Upper lobe of left lung (tissue), 6 donors: ENCODE measurements at places on chromosomes 1 and 21. TPM values are rescaled to one million over a fixed set of nuclear protein-coding genes. Genes with fewer than 3 reads are reported as not detected.

DNA sequence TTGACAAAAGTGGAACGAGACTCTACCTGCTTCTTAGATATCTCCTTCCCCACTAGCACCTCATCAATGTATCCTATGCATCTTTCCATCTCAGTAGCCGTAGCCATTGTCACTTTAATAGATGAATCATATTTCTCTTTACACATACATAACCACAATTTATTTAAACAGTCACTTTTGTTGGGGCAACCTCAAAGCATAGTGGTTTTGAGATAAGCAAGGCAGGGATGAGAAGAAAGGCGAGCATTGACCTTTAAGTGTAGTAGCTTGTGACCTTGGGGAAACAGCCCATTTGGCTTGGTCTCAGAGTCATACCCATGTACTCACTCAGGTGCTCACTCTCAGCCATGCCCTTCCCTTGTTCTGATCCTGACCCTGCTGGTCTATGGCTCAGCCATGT is 260.1 kb downstream of the C1orf94 start:
- DNase-seq: no peak
- H3K36me3 ChIP-seq: no peaks in the 10 kb centered on the region
- H3K27ac ChIP-seq: no peak overlapping the region
- no peaks in the 10 kb centered on the region for H3K27me3 ChIP-seq

GRCh38 chr1:24384251-24385090 is 29.1 kb downstream of the STPG1 start:
- peak; percentile 69 for DNase-seq
- peaks cover 27% of the 10 kb centered on the region for H3K4me1 ChIP-seq
- no peak overlapping the region for H3K4me3 ChIP-seq
- no peaks in the 10 kb centered on the region for H3K27me3 ChIP-seq
- no peaks in the 10 kb centered on the region for H3K36me3 ChIP-seq

DNA sequence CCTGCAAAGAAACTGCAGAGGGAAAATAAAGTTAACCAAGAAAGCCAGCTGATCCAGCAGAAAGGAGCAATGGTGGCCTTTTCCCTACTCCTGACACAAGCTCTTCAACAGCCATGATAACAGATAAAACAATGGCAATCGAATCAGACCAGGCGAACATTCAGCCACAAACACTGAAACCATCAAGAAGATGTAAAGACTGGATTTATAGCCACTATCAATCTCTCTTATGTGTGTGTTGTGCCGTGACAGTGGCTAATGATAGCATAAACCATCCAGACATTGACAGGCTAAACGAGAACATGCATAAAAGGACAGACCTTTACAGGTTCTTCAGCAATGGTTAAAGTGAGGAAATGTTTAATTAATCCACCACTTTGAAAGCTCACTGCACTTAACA is 78.1 kb upstream of the RAB4A start:
- no peaks in the 10 kb centered on the region for H3K27me3 ChIP-seq
- peaks cover 2% of the 10 kb centered on the region for H3K4me1 ChIP-seq
- H3K4me3 ChIP-seq: no peak overlapping the region
- no peak for DNase-seq
- H3K27ac ChIP-seq: no peak overlapping the region
- no peaks in the 10 kb centered on the region for H3K36me3 ChIP-seq

CD1C gene
- total RNA-seq: 3.3 TPM

SPRR2G gene
- total RNA-seq: not detected

- no peak overlapping the region for H3K4me3 ChIP-seq
- H3K4me1 ChIP-seq: no peaks in the 10 kb centered on the region
- H3K36me3 ChIP-seq: no peaks in the 10 kb centered on the region
- H3K27ac ChIP-seq: no peak overlapping the region
- no peaks in the 10 kb centered on the region for H3K27me3 ChIP-seq
- no peak for DNase-seq
Measured at GRCh38 chr1:197024460-197024859, 42.6 kb downstream of the F13B start.

CADM3 gene
- total RNA-seq: 1.8 TPM

DNA sequence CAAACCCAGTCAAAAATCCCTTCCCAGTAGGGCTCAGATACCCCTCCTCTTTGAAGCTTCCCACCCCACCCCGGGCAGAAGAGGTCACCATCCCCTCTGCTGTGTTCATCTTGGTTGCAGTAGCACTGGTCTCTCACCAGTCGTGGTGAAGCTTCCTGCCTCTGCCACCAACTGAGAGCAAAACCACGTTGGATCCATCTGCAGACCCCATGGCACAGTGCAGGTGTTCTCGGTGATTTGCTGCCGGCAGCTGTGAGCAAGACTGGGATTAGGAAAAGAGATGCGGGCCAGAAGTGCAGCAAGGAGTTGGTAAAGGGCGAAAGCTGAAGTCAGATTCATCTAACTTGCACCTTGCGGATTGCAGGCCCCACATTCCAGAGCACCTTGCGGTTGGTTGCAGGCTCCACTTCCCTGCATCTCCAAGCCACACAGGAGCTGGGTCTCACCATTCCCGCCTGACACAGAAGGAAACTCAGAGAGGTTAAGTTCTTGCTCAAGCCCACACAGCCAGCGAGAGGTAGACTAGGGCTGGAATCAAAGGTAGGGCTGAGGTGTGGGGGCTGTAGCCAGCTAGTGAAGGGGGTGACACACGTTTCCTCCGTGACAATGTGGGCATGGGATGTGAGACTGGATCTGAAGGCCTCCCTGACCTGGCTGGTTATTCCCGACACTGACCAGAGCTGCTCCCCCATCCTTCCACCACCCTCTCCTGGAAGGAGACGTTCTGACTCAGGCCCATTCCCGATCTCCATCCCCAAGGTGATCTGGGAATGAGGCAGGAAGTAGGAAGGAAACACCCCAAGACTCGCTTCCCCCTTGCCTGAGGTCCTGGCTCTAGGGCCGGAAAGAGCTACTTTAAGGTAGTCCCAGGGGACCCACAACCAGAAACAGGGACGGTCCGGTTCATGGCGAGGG is 3.3 kb upstream of the FAM110D start:
- peak overlapping the region; percentile 48 for H3K27ac ChIP-seq
- H3K4me1 ChIP-seq: peaks cover 16% of the 10 kb centered on the region
- H3K36me3 ChIP-seq: no peaks in the 10 kb centered on the region

OLFML2B gene
- total RNA-seq: 12.8 TPM

TEX38 gene
- not detected for total RNA-seq

RER1 gene
- total RNA-seq: 55.3 TPM

GRCh38 chr1:177983077-177983476 is 13.2 kb upstream of the SEC16B start:
- no peak for DNase-seq
- no peaks in the 10 kb centered on the region for H3K27me3 ChIP-seq
- no peak overlapping the region for H3K4me3 ChIP-seq
- H3K27ac ChIP-seq: no peak overlapping the region
- H3K4me1 ChIP-seq: no peaks in the 10 kb centered on the region
- no peaks in the 10 kb centered on the region for H3K36me3 ChIP-seq

DNA sequence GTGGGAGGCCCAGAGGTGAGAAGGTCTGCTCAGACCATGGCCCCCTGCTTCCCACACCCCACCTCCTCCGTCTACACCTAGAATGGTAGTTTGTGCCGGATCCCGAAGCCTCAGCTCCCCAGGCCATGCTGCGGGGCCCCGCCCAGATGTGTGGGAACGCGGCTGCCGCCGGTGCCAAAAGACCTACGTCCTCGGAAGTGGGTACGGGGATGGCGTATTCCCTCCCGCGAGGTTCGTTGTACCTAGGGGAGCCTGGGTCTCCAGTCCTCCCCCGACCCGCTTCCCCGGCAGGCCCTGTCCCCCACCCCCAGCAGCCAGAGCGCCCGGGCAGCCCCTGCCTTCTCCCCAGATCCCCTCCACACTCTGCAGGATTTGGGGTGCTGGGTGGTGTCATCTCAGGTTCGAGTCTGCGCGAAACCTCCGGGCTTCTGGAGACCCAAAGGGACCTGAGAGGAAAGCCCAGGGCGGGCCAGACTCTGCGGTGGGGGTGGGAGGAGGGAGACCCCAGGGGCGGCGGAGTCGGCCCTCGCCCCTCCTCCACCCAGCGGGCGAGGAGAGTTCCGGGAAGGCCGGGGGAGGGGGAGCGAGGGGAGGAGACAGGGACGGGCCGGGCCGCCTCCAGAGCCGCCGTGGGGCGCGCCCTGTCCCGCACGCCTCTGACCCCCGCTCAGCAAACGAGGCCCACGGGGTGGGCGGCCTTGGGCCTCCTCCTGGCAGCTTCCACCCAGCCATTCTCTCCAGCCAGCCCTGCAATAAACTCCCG is 6.2 kb upstream of the PRDM16 start:
- peaks cover 7% of the 10 kb centered on the region for H3K27me3 ChIP-seq
- H3K4me3 ChIP-seq: no peak overlapping the region
- H3K4me1 ChIP-seq: peaks cover 12% of the 10 kb centered on the region
- no peaks in the 10 kb centered on the region for H3K36me3 ChIP-seq

GRCh38 chr21:46437511-46437910 is 21.2 kb upstream of the DIP2A start:
- H3K36me3 ChIP-seq: peaks cover 68% of the 10 kb centered on the region
- H3K4me3 ChIP-seq: no peak overlapping the region
- H3K27me3 ChIP-seq: no peaks in the 10 kb centered on the region
- H3K4me1 ChIP-seq: no peaks in the 10 kb centered on the region
- no peak for DNase-seq

RPE65 gene
- total RNA-seq: not detected

ARHGEF16 gene
- 28.3 TPM for total RNA-seq

DNA sequence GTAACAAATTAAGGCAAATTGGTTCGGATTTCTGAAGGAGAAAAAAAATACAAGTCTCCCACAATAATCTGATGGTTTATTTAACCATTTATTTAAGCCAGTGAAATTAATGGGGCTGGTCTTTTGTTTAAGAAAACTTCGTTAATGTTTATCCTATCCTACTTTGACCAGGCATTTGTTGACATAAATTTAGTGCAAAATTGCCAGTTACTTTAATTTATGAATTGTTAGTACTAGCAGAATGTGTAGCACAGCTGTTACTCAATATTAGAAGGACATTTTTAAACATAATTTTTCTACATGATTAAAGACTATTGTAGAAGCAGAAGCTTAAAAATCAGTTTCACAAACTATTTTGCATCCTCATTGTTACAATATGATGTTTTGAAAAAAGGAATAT is 687.6 kb upstream of the PTBP2 start:
- no peaks in the 10 kb centered on the region for H3K27me3 ChIP-seq
- no peak overlapping the region for H3K27ac ChIP-seq
- H3K4me3 ChIP-seq: no peak overlapping the region
- H3K36me3 ChIP-seq: no peaks in the 10 kb centered on the region
- no peaks in the 10 kb centered on the region for H3K4me1 ChIP-seq

MCOLN3 gene
- 5.5 TPM for total RNA-seq

DNA sequence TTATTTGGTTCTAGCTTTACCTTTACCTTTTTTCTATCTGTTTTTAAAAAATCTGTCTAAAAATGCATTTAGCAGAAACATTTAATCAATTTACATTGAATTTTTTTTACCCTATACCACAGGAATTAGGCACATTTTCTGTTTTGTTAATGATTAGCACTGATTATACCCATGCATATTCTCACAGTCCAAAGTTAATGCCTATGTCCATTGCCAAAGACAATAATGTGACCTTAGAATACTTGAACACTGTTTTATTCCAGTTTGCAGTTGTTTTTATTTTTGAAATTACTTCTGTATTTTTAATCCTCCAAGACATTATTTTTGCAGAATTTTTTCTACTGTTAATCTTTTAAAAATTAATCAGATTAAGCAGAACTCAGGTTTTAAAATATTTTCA is 11.0 kb upstream of the AMY2B start:
- DNase-seq: no peak
- H3K27me3 ChIP-seq: no peaks in the 10 kb centered on the region
- H3K4me1 ChIP-seq: peaks cover 17% of the 10 kb centered on the region
- no peaks in the 10 kb centered on the region for H3K36me3 ChIP-seq

- peaks cover 47% of the 10 kb centered on the region for H3K4me1 ChIP-seq
- peak within 1 kb of the TSS; percentile 64 for H3K4me3 ChIP-seq
- H3K36me3 ChIP-seq: no peaks in the 10 kb centered on the region
- H3K27ac ChIP-seq: peak within 1 kb of the TSS; percentile 98
- DNase-seq: peak; percentile 93
- H3K27me3 ChIP-seq: no peaks in the 10 kb centered on the region
Measured at GRCh38 chr1:32650248-32650751, at the start of gene ZBTB8OS. ZBTB8OS (minus strand) TSS chr1:32650550; CDS start chr1:32650529, 21 bp downstream.

GRCh38 chr21:19553919-19554615 is 1150.5 kb upstream of the TMPRSS15 start:
- no peaks in the 10 kb centered on the region for H3K27me3 ChIP-seq
- no peak overlapping the region for H3K27ac ChIP-seq
- H3K36me3 ChIP-seq: no peaks in the 10 kb centered on the region
- no peaks in the 10 kb centered on the region for H3K4me1 ChIP-seq

DNA sequence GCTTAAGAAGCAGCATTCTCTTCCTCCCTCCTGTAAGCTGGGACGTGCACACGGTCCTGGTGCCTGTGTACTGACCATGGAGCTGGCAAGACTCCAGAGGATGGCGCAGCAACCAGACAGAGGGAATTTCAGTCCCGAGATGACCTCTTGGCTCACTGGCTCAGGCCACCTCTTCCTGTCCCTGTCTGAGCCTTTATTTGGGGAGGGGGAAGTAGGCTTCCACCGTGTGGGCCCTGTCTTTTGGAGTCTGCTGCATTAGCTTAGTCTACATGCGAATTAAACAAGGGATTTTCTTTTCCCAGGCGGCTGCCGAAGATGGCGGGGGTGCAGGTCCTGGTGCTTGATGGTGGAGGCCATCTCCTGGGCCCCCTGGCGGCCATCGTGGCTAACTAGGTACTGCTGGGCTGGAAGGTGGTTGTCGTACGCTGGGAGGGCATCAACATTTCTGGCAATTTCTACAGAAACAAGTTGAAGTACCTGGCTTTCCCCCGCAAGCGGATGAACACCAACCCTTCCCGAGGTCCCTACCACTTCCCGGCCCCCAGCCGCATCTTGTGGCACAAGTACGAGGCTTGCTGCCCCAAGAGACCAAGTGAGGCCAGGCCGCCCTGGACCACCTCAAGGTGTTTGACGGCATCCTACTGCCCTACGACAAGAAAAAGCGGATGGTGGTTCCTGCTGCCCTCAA is 10.2 kb downstream of the IL24 start:
- no peaks in the 10 kb centered on the region for H3K36me3 ChIP-seq
- no peak overlapping the region for H3K4me3 ChIP-seq
- no peak for DNase-seq
- no peak overlapping the region for H3K27ac ChIP-seq
- H3K27me3 ChIP-seq: no peaks in the 10 kb centered on the region

DNA sequence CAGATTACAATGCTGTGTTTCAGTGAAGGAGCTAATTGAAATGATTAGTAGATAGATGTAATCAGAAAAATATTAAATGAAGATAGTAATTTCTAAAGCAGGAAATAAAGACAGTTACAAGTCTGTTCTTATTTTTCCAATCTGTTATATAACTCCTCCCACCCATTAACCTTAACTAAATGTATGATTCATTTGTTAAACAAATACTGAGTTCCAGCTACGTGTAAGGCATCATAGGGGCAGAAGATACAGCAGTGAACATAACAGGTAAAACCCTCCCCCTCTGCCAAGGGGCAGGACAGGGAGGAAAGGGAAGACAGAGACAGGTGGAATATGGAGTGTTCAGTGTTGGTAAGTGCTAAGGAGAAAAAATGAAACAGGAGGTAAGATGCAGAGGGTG is at the start of gene FAM177B:
Gene FAM177B (plus strand): TSS at position 231 of the 400 bp plus-strand sequence. CDS start 9,344 bp downstream, outside the sequence.
- DNase-seq: no peak
- H3K27me3 ChIP-seq: no peaks in the 10 kb centered on the region
- no peak within 1 kb of the TSS for H3K4me3 ChIP-seq
- H3K27ac ChIP-seq: no peak within 1 kb of the TSS
- no peaks in the 10 kb centered on the region for H3K4me1 ChIP-seq
- peaks cover 49% of the 10 kb centered on the region for H3K36me3 ChIP-seq

S1PR1 gene
- total RNA-seq: 87.9 TPM

- no peaks in the 10 kb centered on the region for H3K4me1 ChIP-seq
- no peaks in the 10 kb centered on the region for H3K27me3 ChIP-seq
- no peaks in the 10 kb centered on the region for H3K36me3 ChIP-seq
- H3K4me3 ChIP-seq: no peak overlapping the region
Measured at GRCh38 chr1:75529488-75529887, 81.4 kb downstream of the SLC44A5 start.

ZFP69B gene
- 1.2 TPM for total RNA-seq

NPPB gene
- total RNA-seq: not detected

TNFRSF1B gene
- total RNA-seq: 113 TPM

GJA5 gene
- 8.4 TPM for total RNA-seq

TMEM81 gene
- total RNA-seq: 1.2 TPM
